AG04449 (cell line): ENCODE measurements at places on chromosomes 7 and 10.

DNA sequence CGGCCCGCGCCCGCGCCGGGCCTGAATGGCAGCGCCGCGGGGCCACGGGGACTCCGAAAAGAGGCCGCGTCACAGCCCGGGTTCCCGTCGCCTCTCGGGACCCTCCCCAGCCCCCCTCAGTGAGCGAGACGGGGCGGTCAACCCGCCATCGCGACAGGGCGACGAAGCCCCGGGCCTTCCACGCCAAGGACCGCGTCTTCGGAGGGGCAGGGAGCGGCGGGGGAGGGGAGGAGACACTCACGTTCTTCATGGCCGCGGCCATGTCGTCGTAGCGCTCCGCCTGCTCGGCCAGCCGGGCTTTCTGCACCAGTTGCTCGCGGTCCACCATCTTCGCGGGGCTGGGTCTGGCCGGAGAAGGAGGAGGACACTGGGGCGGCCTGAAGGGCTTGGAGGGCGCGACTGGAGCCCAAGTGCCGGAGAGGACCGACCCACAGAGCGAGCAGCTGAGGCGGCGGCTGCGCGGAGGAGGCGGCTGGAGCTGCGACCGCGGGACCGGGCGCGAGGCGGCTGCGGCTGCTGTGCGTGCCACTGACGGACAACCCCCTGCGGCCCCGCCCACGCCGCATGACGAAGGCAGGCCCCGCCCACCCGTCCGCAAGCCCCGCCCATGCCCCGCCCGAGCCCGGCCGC is at the start of gene YWHAG:
TSS of gene YWHAG (minus strand) at position 511 of the 630 bp plus-strand sequence. CDS start at position 328, 183 bp downstream.
- no peak for DNase-seq

GRCh38 chr7:157972914-157973313 is 614.7 kb downstream of the PTPRN2 start:
- no peak for DNase-seq

DNA sequence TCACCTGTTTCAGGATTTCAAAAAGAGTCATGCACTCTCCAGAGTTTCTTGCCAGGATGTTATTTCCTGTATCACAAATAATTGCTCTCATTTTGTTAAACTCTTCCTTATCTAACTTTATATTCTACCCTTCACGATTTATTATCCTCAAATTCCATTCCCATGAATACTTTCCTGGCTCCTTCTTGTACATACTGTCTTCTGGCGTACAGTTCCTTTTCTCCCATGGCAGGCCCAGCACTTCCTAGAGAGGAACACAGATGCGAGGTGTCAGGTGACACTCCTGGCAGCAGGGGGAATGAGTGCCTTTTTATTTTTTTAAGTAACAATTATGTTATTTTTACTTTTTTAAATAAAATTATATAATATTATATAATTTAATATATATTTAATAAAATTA is 411.9 kb downstream of the TFEC start:
- DNase-seq: peak; percentile 38

GRCh38 chr7:100353685-100354330 is 4.1 kb upstream of the PILRB start:
- DNase-seq: no peak

GRCh38 chr7:6442114-6442513 is 5.6 kb downstream of the DAGLB start:
- no peak for DNase-seq

GRCh38 chr10:104301907-104302690 is 33.1 kb downstream of the GSTO2 start:
- DNase-seq: no peak

GRCh38 chr7:68247126-68247525 is 1250.5 kb downstream of the TYW1 start:
- DNase-seq: no peak

DNA sequence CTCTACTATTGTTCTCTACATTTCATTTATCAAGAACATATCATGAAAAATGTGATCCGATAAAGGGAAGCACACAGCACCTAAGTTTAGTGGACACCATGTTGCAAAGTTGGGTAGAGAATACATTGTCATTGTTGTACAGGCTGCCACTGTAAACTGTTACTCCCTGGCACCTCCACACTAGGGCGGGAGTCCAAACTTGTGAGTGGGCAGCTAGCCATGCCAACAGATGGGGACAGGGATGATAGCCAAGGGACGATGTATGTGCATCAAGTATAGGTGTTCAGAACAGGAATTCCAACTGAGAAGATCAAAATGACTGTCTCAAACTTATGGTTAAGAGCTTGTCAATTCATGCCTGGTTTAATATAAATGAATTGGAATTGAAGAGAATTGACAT is 31.1 kb upstream of the COMMD3 start:
- no peak for DNase-seq

DNA sequence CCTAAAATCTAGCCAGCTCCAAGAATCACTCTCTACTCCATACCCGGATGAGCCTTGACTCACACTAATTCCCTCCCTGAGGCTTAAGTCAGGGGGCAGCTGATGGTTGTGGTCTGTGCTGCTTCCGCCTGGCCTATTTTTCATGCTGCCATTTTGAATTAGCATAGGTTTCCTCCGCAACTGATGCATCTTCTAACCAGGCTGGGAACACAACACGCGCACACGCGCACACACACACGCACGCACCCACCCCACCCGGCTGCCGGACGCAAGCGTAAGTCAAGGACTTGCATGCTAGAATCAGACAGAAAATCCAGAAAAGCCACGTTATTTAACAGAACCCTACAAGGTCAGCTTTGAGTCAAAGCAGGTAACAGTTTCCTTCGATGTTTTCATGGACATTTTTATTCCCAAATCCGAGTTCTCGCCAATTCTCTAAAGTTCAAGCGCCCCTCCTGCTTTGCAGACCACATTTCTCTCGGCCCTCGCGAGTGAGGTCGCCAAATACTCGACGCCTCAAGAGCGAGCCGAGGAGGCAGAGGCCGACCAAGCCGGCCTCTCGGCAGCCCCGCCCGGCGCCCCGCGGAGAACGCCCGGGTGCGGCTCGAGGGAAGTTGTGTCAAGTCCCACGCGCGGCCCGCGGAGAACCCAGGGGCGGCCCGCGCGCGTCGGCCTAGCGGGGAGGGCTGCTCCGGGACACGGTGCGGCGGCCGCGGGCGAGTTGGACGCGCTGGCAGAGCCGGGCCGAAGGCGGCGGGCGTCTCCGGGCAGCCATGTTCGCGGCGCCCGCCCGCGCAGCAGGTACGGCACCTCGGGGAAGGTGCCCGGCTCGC is 961 bp downstream of the SCRN1 start:
- no peak for DNase-seq

GRCh38 chr10:78596556-78596955 is 472.2 kb upstream of the ZMIZ1 start:
- DNase-seq: no peak

DNA sequence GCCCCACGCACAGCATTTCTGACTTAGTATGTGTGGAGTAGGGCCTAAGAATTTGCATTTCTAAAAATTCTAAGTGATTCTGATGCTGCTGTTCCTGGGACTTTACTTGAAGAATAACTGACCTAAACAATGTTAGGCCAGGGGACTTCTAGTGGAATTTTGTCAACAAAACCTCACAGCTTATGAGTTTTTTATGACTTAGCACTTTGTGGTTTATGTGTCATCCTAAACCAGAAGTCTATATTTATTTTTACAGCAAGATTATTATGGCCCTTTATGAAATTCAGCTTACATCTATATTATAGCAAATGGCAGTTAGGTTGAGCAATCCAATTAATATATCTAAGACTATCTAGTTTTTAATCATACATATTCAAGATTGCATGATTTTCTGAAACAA is 24.6 kb upstream of the BET1 start:
- no peak for DNase-seq
